Type B pancreatic cell (in vitro differentiated cells): ENCODE measurements at places on chromosomes 12 and 14.
A peak's percentile ranks its signal among the peaks of the same experiment; 100 is the strongest.

DNA sequence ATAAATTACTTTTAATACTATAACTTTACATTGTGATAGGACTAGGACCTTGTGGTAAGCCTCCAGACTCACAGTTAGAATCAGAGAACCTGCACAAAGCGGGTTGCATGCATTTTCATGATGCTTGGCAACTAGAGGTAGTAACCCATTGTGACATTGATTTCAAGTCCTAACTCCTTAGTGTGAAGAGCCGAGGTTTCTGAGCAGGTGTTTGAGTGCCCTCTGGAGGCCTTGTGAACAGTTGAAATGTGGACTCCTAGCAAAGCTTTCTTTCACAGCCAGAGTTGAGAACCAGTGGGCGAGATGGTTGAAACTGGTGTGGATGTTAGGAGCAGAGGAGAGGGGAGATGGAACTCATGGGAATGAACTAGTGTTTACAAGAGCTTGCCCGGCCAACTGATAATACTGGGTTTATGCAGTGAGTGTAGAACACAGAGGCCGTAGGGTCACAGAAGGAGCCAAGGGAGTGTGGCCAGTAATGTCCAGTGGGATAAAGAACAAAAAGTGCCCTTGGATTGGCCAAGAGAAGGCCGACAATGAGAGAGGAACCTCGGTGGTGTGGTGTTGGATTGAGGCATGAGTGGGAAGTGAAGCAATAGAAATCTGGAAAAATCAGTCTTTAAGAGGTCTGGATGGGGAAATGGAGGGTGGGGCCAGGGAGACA is 10.9 kb downstream of the ZNF664 start:
- no peak for DNase-seq

- DNase-seq, result no peak
Observed at GRCh38 chr12:2300886-2301285, 248.1 kb downstream of the CACNA1C start.

DNA sequence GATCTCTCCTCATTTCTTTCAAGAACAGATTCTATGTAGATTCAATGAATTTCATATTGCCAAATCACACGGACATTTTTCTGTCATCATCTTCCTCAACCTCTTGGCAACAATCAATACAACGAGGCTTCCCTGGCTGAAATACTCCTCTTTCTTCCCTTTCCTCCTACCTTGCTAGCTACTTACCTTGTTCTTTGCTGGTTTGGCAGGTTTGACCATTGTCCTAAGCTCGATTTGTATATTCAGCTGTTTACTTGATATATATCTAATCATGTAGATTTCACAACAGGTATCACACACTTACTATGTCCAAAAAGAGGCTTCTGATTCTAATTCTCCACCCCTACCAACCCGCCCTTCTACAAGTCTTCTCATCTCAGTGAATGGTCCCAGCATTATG is 23.6 kb downstream of the NDUFA12 start:
- DNase-seq, result no peak

- peak; percentile 44 for DNase-seq
Observed at GRCh38 chr12:52519826-52520662, at the start of gene KRT5. KRT5 (minus strand) TSS chr12:52520394; CDS start chr12:52520296, 98 bp downstream.

DNA sequence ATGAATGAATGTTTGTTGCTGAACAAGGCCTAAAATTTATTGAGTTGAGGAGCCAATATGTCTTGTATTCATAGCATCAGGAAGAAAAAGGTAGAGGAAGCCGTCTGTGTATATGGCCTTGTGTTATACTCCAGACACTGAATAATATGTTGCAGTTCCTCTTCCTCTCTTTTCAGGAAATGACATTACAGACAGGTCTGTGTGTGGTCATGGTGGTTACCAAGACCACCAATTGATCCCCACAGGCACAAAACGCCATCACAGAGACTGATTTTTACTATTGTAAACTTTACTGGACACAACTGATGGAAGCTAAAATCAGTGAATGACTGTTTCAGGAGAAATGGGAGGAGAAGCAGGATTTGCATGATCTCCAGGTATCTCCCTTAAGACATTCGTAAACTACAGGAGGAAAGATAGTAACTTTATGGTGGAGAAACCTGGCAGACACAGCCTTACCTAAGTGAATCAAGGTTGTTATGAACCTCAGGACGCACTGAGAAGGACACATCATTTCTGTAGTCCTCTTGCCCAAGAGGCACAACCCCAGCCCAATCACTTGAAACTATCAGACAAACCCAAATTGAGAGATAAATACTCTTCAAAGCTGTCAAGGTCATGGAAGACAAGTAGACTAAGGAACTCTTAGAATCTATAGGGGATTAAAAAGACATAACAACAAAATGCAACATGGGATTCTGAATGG is 334.1 kb upstream of the RGS6 start:
- DNase-seq, result no peak

- no peak for DNase-seq
Observed at GRCh38 chr12:42893803-42894202, 304.3 kb upstream of the PRICKLE1 start.

DNA sequence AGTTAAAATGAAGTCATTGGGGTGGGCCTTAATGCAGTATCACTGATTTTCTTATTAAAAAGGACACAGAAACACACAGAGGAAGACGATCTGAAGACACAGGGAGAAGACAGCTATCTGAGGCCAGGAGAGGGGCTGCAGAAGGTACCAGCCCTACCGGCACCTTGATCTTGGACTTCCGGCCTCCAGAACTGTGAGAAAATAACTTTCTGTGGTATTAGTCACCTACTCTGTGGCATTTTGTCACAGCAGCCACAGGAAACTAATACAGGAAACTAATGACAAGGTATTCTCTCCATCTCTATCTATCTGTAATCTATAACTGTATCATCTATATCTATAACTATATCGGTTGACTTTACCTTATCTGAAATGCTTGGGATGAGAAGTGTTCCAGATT is 1149.5 kb downstream of the BCL11B start:
- DNase-seq, result no peak

- no peak for DNase-seq
Observed at GRCh38 chr14:76820700-76821099, 5.5 kb upstream of the LRRC74A start.

DNA sequence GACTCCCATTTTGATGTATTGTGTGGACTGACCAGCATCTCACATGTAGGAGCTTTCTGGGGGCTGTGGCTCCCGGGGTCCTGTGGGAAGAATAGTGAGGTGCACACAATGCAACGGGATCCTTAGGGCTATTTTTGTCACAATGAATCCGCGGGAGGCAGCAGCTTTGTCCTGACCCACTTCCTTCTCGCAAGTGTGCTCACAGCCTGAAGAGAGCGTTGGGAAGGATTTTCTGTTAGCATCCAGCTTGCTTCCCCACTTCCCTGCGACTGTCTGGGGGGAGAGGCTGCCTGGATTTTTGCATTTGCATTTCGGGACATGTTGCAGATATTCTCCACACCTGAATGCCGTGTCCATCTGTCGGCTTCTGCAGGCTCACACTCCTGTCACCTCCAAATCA is 31.9 kb downstream of the FZD10 start:
- no peak for DNase-seq

DNA sequence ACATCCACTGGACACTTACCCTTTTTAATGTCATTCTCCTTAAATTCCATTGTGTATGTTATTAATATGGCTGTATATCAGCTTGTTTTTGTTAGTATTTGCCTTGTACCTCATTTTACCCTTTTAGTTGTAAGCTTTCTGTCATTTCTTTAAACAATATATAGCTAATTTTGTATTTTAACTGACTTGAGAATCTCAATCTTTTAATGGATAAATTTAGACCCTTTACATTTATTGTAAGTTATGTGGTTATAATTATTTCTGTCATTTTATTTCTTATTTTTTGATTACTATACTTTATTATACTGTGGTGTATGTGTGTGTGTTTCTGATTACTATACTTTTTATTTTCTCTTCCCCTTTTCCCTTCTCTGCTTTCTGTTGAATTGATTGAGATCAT is 159.0 kb upstream of the LHX5 start:
- no peak for DNase-seq

DNA sequence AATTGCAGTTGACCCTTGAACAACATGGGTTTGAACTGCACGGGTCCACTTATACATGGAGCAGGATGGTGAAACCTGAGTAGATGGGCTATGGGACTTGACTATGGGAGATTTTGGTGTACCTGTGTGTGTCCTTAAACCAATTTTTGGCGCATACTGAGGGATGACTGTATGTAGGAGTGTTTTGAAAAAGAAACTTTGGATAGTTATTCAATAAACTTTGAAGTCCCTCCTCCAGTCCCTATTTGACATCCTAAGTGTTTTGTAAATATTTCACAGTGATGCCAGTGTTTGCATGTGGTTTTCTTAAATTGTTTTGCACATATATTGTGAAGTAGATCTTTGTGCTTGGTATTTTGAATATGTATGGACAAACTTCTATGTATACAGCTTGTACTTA is 12.4 kb downstream of the KTN1 start:
- no peak for DNase-seq

DNA sequence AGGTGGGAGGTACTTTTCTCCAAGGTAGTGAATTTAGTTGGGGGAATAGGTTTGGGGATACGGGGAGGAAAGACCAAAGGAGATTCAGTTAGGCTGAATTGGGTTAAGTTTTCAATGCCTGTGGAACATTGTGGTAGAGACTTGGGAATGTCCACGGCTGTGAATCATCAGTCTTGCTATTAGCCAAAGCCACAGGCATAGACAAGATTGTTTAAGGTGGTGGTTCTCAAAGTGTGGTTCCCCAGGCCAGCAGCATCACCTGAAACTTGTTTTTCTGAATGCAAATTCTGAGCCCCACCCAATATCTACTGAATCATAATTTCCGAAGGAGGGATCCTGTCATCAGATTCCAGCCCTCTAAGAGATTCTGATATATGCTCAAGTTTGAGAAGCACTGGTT is 316.2 kb downstream of the EGLN3 start:
- no peak for DNase-seq

DNA sequence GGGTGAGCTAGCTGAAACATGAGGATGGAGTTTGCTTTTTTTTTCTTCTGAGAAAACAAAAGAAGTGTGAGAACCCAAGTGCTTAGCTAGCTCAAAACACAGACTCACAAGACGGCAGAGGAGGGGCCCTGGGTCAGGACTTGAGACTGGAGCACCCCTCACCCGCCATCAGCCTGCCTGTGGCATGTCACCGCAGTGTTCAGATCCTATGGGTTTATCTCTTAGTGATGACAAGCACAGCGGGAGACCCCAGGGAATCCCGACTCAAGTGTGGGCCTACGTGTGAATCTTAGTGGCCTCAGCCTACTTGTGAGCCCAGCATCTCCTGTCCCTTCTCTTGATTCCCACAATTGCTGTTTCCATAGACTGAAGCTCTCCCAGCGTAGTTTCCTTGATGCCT is 22.9 kb downstream of the DYRK4 start:
- DNase-seq, result no peak

DNA sequence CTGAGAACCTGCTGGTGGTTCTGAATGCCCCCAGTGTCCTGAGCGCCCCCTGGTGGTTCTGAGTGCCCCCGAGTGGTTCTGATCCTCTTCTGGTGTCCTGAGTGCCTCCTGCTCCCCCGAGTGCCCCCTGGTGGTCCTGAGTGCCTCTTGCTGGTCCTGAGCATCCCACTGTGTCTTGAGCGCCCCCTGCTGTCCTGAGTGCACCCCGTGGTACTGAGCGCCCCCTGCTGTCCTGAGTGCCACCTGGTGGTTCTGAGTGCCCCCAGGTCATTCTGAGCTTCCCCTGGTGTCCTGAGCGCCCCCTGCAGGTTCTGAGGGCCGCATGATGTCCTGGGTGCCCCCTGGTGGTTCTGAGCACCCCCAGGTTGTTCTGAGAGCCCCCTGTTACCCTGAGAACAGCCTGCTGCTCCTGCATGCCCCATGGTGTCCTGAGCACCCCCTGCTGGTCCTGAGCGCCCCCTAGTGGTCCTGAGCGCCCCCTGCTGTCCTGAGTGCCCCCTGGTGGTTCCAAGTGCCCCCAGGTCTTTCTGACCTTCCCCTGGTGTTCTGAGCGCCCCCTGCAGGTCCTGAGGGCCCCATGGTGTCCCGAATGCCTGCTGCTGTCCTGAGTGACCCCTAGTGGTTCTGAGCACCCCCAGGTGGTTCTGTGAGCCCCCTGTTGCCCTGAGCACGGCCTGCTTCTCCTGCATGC is 1165.4 kb downstream of the TMEM121 start:
- peak; percentile 71 for DNase-seq

DNA sequence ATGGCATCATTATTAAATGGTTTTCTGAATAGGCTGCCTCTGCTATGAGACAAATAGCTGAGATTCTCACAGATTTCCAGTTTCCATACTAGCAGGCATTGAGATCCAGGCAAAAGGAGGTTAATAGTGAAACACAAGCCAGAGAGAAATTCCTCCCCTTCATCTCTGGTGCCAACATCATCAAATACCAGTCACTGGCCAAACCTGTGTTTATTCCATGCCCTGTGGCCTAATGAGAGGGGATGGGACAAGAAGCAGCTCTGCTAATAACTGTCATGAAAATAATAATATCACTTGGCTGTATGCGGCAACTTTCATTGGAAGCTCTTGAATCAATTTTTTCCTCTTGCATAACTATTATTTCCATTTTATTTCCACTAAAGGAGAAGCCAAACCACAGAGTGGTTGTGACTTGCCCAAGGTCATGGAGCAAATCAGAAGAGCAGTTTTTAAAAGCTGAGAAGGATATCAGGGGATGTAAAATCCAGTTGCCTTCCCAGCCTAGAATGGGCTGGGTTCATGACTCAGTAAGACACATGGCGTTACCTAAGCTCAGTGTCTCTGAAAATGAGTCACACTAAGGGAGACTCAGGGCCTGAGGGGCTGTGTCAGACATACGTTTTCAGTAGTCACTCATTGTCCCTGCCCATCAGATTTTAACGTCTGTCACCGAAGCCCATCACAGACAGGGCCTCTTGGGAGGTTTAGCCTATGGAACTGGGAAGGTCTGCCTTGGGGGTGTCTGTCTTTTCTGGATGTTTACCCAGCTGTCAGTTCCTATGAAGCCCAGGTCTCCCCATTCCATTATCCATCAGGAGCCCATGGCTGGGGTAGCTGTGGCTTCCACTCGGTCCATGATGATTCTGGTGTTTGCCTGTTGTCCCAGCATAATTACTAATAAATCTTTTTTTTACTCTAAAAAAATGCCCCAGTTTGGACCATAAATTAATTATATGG is 208.8 kb upstream of the EEA1 start:
- DNase-seq, result no peak

- DNase-seq, result no peak
Observed at GRCh38 chr12:64624035-64624434, 13.7 kb downstream of the RASSF3 start.

DNA sequence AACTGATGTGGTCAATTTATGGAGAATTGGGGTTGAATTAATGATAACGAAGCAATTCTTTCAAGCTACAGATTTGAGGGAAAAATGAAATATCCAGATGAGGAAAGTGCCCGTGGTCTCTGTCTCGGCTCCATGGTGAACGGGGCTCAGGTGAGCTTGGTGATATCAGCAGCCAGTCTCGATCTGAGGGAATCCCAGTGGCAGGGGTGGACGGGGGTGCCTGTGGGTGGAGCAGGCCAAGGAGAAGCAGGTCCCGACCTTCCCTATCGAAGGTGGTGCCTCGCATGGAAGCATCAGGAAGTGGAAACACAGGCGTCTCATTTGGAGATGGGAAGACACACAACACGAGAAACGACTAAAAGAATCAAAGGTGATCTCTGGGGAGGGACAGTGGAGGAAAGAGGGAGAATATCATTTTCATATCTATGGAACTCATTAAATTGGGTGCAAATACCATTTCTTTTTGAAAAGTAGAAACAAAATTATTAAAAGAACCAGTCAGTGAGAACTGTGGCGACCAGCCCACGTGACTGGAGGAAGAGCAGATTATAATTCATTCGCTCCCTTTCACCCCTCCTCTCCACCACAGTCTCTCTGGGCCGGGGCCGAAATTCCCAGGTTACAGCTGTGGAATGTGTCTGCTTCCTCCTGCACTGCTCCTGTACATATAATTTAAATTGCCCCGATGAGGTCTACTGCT is 354.3 kb upstream of the SFSWAP start:
- DNase-seq, result no peak
